ENCODE measurements at places on chromosomes 3 and 15.

GRCh38 chr15:37819191-37819590 is 115.2 kb upstream of the TMCO5A start:
- DNase-seq = no peak

DNA sequence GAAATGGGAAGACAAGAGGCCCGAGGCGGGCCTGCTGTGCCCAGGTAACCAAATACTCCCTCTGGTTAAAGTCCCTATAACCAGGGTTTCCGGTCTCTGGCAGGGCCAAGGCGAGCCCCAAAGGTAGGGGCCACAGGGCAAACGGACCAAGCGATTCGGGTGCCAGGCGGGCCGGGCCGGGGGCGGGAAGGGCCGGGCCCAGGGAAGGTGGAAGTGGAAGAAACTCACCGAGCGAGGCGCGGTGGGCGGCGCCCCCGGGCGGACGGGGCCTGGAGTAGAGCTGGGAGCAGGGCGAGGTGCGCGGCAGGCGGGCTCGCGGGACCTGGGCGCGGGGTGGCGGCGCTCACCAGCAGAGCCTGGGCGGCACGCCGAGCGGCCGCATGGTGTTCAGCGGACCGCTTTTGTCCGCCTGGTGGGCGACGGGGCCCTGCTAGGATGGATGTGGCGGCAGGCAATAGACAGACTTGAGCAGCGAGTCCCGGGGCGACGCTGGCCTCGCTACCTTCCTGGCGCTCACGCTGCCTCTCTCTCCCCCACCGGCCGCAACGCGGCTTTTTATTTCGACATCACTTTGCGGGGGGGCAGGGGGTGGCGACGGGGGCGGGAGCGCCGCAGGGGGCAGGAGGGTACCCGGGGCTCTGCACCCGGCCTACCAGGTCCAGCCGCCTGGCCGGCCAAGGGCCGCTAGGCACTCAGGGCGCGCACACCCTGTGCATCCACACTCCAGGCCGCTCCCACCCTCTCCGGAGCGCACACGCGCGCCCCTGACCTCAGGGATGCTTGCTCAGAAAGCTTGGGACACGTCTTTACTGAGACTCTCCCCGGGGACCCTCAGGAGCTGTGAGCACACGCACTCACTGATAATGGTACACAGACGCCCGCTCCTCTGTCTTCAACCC is at the start of gene GATA2:
Gene GATA2 (minus strand): TSS at position 531 of the 899 bp plus-strand sequence. CDS start 6,170 bp downstream, outside the sequence.
- no peak for DNase-seq

DNA sequence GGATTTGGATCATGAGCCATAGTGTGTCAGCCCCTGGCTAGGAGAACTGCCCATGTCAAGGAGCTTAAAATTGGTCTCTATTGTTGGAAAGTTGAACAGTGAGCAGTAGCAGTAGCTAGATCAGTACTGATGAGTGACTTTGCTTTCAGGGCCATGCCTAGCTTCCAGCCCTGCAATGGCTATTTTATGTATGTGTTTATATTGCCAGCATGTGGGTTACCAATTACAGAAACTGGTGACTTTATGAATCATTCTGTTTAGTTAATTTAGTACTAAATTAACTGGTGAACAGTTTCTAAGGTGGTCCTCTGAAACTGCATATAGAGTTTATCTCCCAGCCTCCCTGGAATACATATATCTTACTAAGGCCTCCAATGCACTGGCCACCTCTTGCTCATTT is 908.1 kb upstream of the ALCAM start:
- DNase-seq = no peak

GRCh38 chr15:96524676-96525417 is 194.3 kb downstream of the NR2F2 start:
- DNase-seq = no peak

GRCh38 chr3:168331756-168332155 is 236.0 kb upstream of the GOLIM4 start:
- DNase-seq = no peak

DNA sequence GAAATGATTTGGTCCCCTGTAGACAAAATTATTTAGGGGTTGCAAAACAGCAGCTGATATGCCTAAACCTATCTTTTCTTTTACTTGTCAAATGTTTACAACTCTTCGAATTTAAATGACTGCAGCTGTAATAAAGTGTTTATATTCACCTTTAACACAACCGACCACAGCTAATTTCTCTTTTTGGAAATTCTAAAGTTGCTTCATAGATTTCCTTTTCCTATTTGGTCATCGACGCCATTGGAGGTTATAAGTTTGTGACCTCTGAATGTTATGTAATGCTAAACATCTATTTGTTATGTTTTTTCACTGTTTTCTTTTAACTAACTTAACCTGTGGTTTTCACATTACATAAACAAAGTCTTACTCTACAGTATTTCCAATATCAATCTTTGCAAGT is 1094.9 kb upstream of the EPHA6 start:
- no peak for DNase-seq

- no peak for DNase-seq
These were observed 94.7 kb downstream of the LRRC28 start for GRCh38 chr15:99345832-99346462.

GRCh38 chr3:284322-284721 is 87.8 kb downstream of the CHL1 start:
- DNase-seq = no peak

DNA sequence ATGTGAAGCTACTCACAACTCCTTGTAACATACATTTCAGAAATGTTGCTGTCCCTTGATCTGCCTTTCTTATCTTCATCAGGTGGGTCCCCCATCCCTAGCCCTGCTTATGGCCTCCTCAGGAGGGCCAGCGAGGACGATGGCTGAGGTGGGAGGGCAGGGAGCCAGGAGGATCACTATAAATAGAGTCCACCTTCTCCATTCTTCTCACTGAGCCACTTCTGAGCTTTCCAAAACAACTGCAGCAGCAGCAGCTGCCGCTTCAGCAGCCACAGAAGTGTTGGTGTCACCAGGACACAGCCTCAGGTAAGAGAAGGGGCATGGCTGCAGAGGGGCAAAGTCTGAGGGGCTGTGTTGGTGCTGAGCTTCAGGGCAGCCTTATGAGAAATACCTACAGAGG is 53.5 kb downstream of the ANAPC13 start:
- no peak for DNase-seq

GRCh38 chr3:41041462-41041861 is 157.8 kb upstream of the CTNNB1 start:
- no peak for DNase-seq

- DNase-seq = no peak
These were observed 161.4 kb upstream of the LRTM1 start for GRCh38 chr3:55089211-55089610.

DNA sequence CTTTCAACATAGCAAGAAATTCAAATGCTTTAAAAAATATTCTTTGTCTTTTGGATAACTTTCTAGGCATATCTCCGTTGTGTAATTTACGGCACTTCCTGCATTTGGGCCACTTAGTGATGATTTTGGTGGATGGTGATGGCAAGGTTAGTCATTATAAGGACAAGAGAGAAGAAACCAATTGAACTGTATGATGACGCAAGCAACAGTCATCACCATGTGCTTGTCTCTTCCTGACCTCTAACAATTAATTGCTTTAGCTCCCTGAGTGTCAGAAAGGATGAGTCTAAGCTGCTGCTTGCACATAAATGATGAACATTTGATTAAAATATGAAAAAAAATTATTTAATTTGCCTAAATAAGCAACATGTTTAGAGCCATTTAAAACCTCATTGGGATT is 11.3 kb upstream of the P2RY12 start:
- DNase-seq = peak; percentile 65

- no peak for DNase-seq
These were observed 144.4 kb upstream of the NR2F2 start for GRCh38 chr15:96186105-96186504.

DNA sequence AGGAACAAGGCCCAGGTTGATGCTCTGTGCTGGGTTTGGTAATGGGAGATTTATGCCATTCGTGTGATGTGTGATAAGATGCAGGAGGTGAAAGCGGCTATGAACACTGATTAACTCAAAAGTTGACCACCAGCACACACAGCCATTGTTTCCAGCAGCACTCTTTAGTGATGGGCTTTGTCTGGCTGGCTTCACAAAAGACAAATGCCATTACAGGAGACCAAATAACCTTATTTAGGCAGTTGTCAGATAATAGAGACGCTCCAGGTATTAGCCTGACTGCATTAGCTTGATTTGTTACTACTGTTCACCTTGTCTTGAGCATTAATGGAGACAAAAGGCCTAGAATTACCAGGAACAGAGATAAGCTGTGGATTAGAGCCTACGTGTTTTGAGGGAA is 5.1 kb downstream of the HESX1 start:
- DNase-seq = no peak

GRCh38 chr3:40265181-40265580 is 44.3 kb upstream of the EIF1B start:
- no peak for DNase-seq

- peak; percentile 44 for DNase-seq
These were observed at the start of gene PIGZ for GRCh38 chr3:196968233-196969133. Gene PIGZ (minus strand): TSS chr3:196968833. CDS start chr3:196952031, 16,802 bp downstream.

GRCh38 chr3:72177075-72178050 is 392.4 kb upstream of the PROK2 start:
- peak; percentile 35 for DNase-seq

DNA sequence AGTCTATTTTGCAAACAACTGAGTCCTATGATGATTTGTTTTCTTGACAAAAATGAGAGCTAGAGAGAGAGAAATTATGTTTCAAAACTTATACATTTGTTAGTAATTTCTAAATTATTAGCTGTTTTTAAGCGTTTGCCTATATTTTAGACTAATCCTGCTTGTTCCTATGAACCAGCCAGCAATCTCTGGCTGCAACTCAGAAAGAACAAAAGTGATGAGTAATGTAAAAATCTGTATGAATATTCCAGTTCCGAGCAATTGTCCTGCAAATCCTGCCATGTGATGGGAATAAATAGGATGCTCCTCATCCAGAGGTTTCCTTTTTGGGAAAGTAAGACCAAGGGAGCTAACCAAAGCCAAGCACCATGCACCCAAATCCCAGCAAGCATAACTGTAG is 228.3 kb upstream of the GBE1 start:
- DNase-seq = no peak

DNA sequence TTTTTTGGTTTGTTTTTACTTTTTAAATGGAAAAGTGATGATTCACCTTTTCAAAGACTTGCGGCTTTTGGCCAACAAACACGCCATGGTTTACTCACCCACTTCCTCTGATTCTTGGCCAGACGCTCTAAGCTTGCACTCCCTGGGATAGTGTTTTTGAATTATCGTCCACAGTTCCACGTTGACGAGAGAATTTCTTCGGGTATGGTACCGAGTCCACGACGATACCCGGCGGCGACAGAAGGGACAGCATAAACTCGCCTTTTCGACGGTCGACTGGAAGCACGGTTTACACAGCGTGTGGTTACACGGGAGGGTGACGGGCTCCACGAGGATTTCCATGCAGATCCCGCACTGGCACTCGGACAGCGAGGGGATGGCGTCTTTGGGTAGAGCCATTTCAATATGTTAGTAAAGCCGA is 783 bp downstream of the RNF168 start:
- DNase-seq = peak; percentile 76

- peak; percentile 71 for DNase-seq
These were observed 788 bp upstream of the WDR73 start for GRCh38 chr15:84654689-84655453.

GRCh38 chr3:72675243-72675642 is 173.0 kb downstream of the SHQ1 start:
- DNase-seq = no peak
